ENCODE measurements at places on chromosomes 7 and 10. TPM values are rescaled to one million over a fixed set of nuclear protein-coding genes. Genes with fewer than 3 reads are reported as not detected.

GRCh38 chr10:878333-878759 is 53.2 kb downstream of the LARP4B start:
- H3K27ac ChIP-seq, result no peak overlapping the region
- no peak overlapping the region for H3K4me3 ChIP-seq
- no peaks in the 10 kb centered on the region for H3K4me1 ChIP-seq
- DNase-seq, result no peak
- H3K27me3 ChIP-seq, result no peaks in the 10 kb centered on the region

GRCh38 chr10:15439341-15439842 is 68.3 kb upstream of the FAM171A1 start:
- no peaks in the 10 kb centered on the region for H3K36me3 ChIP-seq
- H3K4me3 ChIP-seq, result peak overlapping the region; percentile 59
- no peaks in the 10 kb centered on the region for H3K27me3 ChIP-seq
- DNase-seq, result peak; percentile 77
- peaks cover 7% of the 10 kb centered on the region for H3K4me1 ChIP-seq

GRCh38 chr7:94251-94801 is 98.0 kb upstream of the FAM20C start:
- no peak overlapping the region for H3K4me3 ChIP-seq
- peak overlapping the region; percentile 14 for H3K27ac ChIP-seq
- H3K27me3 ChIP-seq, result no peaks in the 10 kb centered on the region

The MBLAC1 gene
- total RNA-seq, result 2.2 TPM

GRCh38 chr7:134459981-134460380 is 1.1 kb upstream of the AKR1B1 start:
- no peaks in the 10 kb centered on the region for H3K27me3 ChIP-seq
- H3K27ac ChIP-seq, result peak overlapping the region; percentile 44
- no peak for DNase-seq
- peaks cover 30% of the 10 kb centered on the region for H3K4me1 ChIP-seq
- peaks cover 6% of the 10 kb centered on the region for H3K36me3 ChIP-seq

DNA sequence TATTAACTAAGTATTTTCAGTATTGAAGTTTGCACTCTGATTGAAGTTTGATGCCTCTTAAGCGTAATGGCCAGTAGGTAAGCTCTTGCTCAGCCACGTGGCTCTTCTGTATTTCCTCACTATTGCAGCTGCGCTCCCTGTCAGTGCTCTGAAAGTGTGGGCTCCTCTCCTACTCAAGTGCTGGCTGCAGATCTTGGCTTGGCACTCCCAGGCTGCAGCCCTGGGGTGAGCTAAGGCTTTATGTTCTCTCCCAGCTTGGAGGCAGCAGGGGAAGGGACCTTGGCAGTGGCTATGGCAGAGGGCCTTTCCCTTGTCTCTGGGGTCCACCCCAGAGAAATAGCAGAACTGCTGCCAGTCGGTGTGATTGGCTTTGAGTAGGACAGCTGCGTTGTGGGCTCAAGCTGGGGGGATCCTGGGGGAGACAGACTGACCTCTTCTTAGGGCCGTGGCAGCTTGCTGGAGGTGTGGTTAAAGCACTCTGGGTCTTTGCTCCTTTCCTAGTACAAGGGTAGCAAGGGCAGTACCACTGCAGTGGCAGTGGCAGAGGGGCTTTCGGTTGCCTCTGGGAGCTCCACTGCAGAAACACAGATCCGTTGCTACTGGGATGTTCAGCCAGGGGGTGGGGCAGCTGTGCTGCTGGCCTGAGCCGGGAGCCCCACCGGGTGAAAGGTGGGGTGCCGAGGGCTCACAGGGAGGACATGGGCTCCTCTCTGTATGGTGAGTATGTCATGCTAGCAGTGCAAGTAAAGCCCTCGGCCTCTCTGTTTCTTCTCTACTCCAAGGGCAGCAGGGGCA is 100.5 kb downstream of the GLCCI1 start:
- no peak overlapping the region for H3K4me3 ChIP-seq
- peaks cover 16% of the 10 kb centered on the region for H3K4me1 ChIP-seq
- H3K27me3 ChIP-seq, result no peaks in the 10 kb centered on the region
- no peak for DNase-seq
